Activated CD4-positive, CD25-positive, alpha-beta regulatory T cell (primary cell): ENCODE measurements at places on chromosomes 16 and 17.

- no peak for DNase-seq
These were observed 190.2 kb upstream of the ZNF469 start for GRCh38 chr16:88192601-88193000.

DNA sequence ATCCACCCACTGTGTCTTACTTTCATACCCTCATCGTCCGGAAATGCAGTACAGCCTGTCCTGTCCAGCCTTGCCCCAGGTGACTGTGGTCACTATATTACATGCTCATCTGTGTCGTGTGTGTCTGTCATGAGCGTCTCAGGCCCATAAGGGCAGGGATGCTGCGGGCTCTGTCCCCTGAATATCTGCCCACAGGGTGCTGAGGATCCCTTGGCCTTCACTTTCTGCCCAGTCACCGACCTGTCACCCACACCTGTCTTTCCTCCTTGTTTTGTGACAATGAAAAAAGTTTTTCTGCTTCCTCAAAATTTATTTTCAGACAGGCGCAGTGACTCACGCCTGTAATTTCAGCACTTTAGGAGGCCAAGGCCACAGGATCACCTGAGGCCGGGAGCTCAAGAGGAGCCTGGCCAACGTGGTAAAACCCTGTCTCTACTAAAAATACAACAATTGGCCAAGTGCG is 1.4 kb upstream of the CTRB1 start:
- DNase-seq = no peak

DNA sequence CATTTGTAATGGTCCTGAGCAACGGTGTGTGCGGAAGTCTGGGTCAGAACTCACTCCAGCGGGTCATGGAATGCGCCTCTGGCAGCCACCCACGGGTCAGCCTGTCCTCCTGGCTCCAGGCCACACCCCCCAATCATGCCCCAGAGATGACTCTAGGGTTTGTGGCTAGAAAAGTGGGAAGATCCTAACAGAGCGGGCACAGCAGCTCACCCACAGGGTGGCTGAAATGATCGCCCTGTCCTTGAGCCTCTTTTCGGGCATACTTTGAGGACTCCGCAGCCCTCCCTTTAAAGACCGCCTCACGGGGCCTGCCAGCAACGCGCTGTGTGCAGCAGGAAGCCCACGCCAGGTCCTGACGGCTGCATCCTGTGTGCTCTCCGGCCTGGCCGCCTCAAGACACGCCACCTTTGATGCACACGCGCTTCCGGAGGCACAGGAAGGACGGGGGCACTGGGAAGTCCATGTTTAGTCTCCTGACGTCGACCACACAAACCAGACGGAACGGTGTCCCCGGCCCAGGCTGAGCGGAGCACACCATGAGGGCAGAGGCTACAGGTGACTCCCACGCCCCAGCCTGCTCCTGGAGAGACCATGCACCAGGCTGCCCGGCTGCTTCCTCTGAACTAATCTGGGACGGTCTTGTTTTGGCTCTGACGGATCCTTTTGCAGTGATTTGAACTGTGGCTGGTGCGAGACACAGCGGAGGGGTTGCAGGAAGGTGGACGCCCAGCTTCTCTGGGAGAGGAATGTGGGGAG is 92.9 kb downstream of the TBC1D16 start:
- no peak for DNase-seq

DNA sequence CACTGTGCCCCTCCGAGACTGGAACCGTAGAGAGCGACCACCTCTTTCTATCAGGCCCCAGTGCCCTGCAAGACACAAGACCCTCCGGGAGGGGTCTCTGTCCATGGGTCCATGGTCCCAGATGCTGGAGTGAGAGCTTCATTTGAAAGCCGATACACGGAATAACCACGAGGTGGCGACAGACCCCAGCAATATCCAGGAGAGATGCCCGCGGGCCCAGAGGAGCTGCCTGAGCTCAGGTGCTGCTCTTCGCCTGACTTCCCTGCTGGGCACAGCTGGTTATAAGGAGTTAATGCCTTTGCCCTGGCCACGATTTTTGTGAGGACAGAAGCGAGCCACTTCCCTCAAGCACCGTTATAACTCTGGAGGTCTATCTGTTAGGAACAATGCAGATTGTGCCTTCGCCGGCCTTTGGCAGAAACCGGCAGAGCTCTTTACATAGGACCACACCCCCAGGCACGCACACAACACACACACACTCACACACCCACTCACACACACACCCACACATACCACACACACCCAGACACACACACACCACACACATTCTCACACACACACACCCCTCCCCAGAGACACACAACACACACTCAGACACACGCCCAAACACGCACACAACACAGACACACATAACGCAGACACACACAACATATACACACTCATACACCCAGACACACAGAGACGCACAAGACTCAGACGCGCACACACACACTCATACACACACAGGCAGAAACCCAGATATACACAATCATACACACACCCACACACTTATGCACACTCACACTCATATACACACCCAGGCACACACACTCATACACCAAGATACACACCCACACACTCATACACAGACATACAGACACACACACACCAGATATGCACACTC is 436.4 kb downstream of the SOX9 start:
- DNase-seq = peak; percentile 18

DNA sequence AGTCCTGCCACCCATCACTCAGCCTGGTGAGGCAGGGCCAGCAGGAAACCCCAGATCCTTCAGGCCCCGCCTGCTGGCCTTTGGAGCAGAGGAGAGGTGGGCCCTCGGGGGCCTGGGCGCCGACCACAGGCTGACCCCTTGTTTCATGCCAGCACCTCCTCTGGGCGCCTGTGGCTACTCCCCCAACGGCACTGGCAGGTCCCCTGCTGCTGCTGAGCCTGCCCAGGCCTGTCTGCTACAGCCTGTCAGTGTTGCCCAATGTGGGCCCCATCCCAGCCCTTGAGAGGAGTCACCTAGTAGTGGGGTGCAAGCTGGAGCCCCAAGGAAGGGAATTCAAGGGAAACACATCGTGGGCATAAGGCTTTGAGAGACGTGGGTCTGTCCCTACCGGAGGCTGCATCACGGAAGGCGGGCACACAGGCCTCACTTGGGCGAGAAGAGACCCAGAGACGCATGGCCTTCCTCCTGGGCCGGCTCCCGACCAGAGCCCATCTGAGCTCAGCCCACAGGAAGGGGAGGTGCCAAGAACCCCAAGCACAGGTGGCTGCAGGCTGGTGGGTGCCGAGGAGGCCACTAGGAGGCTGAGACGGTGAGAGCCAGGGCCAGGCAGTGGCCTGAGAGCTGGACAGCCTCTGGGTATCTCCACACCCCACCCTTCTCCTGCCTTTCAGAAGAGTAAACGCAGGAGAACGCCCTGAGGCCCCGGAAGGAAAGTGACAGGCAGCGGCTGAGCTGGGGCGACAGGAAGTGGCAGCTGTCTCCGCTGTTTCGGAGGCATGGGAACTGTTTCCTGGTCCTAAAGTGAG is 8.0 kb upstream of the FASN start:
- DNase-seq = no peak

GRCh38 chr17:8222380-8222629 is 11.9 kb upstream of the AURKB start:
- peak; percentile 60 for DNase-seq

DNA sequence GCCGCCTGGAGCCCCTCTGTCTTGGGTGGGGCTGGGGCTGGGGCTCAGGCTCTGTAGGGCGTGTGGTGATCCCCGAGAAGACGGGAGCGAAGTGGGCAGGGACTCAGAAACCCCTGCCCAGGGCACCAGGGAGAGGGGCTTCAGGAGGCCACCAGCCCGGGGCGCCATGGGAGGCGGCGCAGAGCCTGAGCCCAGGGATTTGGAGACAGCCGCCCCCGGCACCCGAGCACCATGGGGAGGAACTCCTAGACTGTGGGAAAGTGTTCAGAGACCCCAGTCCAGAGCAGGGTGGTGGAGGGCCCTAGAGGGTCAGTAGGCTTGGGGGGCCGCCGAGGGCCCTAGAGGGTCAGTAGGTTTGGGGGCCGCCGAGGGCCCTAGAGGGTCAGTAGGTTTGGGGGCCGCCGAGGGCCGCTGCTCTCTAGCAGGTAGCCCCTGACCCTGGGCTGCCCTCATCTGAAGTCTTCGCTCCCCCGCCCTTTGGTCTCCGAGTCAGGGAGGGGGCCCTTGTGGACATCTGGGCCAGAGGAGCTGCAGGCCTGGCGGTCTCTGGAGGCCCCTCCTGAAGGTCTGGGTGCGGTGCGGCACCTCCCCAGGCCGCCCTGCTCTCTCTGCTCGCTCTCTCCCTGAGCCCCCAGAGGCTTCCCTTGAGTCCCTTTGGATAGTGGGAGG is 734 bp downstream of the ARHGDIG start:
- no peak for DNase-seq

DNA sequence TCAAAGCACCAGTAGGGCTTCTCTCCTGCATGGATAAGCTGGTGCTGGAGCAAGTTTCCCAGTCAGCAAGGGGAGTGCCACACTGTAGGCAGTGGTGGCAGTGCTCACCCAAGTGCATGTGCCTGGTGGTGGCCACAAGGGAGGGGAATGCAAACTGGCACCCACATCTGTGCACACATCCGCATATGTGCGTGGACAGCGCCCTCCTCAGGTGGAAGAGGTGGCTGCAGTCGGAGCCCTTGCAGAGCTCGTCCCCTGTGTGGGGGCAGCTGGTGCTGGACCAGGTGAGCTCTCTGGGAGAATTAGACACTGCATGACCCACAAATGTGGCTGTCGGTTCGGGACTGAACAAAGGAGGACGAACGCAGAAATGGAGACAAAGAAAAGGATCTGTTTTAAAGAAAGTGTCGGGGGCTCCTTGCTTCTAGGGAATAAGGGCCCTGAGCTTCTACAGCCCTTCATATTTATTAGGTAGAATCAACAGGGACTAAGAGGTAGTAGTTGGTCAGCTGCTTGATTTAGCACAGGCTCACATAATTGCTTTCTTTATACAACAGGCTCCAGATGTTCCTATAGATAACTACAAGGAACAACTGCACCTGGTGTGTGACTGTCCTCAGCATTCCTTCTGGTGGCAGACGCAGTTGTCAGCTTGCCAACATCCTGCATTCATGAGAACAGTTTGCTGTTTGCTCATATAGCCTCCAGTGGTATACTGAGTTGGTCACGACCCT is 5.3 kb upstream of the ZNF689 start:
- peak; percentile 58 for DNase-seq

DNA sequence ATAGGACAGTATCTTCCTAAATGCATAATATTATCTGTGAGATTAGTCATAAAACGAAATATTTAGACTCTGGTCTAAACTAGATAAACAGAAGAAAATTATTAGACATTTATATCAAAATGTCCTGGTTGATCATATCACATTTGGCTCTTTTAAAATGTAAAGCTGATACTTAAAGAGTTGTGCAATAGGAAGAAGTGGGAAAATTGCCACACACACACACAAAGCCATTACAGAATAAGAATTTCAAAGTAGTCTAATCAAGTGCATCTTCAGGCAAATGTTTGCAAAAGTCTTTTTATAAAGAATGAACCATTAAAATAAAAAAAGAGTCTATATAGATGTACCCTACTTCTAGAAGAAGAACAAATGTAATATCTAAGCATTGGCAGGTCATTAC is 301.7 kb downstream of the KIF2B start:
- no peak for DNase-seq

DNA sequence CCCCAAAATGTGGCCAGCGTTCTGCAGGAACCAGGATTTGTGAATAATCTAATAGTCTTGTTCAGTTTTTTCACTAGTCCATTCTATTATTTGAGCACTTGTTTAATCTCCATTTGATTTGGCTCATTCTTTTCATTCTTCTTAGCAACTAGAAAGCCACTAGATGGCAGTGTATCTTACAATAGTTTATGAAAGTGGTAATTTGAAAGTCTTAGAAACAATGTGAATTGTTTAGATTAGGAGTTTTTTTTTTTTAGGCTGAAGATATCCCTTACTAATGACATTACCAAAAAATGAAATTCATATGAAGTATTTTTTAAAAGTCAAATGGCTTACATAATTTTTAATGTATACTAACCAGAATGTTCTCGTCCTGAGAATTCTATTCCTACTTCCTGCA is 6.7 kb downstream of the ERI2 start:
- no peak for DNase-seq

- no peak for DNase-seq
These were observed 20.6 kb upstream of the COL1A1 start for GRCh38 chr17:50221864-50222545.

GRCh38 chr17:82668631-82669099 is 20.4 kb upstream of the WDR45B start:
- no peak for DNase-seq

GRCh38 chr17:29722411-29723198 is 99.9 kb upstream of the CORO6 start:
- no peak for DNase-seq
